ENCODE measurements at places on chromosomes 12 and 14.

DNA sequence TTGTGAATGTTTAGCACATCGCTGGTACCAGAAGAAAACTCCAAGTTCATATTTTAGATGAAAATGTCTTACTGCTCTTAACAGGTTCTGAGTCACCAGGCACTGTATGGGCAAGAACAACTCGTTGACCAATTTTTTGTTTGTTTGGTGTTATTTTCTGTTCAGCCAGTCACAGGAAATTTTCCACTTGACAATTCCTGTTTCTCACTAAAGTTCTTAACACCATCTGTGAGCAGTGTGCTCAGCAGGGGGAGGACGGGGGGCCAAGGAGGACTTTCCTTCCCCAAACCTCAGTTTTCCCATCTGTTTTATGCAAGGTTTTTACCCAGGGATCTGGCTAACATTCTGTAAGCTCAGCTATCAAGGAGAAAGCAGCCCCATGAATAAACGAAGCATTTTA lies 3.0 kb downstream of the NUAK1 start:
- no peak for DNase-seq

DNA sequence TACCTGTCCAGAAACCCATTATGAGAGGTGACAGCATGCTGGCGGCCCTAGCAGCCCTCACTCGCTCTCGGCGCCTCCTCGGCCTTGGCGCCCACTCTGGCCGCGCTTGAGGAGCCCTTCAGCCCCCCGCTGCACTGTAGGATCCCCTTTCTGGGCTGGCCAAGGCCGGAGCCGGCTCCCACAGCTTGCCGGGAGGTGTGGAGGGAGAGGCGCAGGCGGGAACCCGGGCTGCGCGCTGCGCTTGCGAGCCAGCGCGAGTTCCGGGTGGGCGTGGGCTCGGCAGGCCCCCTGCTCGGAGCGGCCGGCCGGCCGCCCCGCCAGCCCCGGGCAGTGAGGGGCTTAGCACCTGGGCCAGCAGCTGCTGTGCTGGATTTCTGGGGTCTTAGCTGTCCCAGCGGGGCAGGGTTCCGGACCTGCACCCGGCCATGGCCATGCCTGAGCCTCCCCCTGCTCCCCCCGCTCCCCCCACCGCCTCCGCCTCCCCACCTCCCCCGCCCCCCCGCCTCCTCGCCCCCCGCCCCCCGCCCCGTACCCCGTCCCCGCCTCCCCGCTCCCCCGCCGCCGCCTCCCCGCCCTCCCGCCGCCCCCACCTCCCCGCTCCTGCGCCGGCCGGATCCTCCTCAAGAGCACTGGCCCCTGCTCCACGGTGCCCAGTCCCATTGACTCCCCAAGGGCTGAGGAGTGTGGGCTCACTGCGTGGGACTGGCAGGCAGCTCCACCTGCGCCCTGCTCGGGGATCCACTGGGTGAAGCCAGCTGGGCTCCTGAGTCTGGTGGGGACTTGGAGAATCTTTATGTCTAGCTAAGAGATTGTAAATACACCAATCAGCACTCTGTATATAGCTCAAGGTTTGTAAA lies 163.1 kb downstream of the KLHL28 start:
- no peak for DNase-seq

DNA sequence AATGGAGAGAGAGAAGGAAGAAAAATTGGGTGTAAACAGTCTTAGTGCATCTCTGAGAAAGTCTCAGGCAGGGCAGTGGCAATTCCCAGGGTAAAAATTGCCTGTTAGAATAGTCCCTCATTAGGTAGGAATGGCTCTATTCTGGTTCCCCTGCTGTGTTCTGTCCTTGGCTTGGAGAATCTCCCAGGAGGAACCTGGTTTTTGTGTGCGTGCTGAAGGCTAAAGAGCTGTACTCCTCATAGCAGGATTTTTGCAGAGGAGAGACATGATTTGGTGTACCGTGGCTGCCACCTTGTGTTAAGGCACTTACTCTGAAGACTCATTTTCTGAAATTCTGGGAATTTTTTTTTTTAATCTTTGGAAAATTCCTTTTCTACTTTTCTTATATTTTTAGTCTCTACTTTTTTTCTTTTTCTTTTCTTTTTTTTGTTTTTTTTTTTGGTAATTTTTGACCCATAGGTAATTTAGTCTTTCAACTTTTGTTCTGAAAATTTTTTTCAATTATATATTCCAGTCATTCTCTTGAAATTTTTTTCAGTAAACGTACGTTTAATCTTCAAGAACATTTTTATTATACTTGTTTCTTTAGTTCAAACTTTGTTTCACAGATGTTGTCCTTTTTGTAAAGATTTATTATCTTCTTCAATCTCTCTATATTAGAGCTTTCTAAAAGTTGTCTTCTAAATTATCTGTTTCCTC lies 63.8 kb downstream of the FBXO33 start:
- DNase-seq: peak; percentile 35

GRCh38 chr12:31582155-31582554 lies 8.8 kb downstream of the DENND5B start:
- no peak for DNase-seq

DNA sequence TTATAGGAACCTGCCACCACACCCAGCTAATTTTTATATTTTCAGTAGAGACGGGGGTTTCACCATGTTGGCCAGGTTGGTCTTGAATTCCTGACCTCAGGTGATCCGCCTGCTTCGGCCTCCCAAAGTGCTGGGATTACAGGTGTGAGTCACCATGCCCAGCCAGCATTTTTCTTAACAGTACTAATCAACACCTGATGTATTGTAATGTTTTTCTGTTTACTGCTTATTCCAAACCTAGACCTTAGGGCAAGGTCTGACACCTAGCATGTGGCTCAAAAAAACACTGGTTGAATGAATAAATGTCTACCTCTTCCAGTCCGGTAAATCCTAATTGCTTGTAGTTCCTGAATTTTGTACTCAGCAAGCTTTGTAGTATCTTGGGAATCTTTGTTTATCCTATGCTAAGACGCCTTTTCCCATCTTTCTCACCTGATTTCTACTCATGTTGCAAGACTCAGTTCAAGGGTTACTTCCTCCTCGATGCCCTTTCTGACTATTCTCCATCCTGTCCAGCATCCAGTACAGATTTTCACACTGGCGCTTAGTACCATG lies 2.8 kb downstream of the PAN2 start:
- no peak for DNase-seq

GRCh38 chr12:65877836-65878235 lies 53.6 kb downstream of the HMGA2 start:
- no peak for DNase-seq

GRCh38 chr12:15206831-15207389 lies 14.3 kb downstream of the RERG start:
- DNase-seq: no peak

DNA sequence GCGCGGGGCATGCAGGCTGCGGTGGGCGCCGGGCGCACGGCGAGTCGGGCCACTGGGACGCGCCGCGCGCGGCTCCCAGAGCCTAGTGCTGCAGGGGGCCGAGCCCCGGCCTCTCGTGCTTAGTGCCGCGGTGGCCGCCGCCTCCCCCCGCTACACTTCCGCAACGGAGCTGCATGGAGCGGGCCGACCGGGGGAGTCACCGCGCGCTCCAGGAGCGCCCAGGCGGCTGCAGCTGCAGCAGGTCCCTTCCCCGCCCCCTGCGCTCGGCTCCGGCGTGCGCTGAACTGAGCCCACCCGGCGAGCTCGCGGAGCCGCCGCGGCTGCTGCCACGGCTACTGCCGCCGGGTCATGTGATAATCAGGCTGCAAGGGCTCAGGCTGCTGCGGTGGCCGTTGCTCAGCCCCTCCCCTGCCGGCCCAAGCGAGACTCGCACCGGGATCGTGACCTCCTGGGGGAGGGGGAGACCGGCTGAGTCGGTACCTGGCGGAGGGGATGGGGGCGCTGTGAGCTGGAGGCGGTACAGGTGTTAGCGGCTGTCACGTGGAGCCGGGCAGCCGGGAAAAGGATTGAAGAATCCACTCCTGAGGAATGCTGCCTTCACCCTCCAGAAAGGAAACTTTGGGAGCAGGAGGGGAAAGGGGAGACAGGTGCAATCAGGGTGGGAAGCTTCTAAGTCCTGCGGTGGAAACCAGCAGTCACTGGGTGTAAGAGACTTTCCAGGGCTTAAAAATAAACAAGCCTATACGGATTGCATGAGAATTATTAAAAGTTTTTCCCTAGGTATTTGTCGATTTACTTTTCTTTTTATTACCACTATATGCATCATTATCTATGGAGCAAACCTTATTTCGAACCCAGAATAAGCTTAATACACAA lies at the start of gene PPM1H:
TSS of gene PPM1H (minus strand) at position 352 of the 876 bp plus-strand sequence. CDS start 414 bp downstream, outside the sequence.
- DNase-seq: peak; percentile 33

- no peak for DNase-seq
Observed at GRCh38 chr12:107859367-107859766, 84.9 kb downstream of the ASCL4 start.

DNA sequence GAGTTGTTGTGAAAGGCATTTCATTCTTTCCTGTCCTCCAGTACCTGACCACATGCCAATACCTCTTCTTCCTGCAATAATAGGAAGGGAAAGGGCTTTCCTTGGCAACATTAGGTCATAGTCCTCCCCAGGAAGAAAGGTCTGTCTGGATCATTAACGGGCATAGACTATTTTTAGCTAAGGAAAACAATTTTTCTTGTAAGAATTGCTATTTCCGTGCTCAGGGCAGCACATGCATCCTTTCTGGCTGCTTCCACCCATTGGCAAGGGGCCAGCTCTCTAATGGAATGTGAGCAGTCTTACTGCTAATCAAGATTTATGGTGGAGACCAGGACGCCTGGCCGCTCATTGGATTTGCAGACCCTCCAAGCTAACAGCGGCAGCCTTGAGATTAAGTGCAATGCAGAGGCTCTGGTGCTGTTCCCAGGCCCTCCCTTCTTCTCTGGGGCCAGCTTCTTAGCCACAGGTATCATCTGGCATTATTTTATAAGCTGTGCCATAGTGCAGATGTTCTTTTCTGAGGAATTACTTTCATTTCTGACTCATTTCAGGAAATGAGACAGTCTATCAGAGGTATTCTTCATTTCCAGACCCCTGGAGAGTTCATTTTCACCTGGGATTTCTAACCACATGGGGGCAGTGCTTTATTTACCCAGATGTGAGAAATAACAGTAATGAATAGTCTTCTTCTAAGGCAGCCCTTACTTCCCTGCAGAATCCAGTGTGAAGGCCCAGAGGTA lies 52.9 kb downstream of the ANO6 start:
- no peak for DNase-seq

DNA sequence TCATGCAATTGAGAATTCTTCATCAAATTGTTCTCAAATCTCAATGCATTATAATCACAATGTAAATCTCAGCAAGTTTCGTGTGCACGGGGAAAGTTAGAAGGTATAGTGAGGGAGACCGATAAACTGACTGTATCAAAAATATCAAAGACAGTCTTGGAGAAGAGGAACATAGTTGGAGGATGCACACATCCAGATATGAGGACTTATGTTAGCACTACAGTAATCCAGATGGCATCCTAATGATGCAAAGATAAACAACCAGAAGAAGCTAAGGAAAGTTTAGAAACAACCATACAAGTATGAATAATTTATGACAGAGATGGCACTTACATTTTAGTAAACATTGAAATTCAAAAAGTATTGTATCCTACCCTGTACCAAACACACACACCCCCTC lies 760.1 kb downstream of the RPS29 start:
- no peak for DNase-seq

- DNase-seq: peak; percentile 25
Observed at GRCh38 chr12:24838531-24838950, 110.4 kb downstream of the BCAT1 start.

- DNase-seq: no peak
Observed at GRCh38 chr14:53946071-53946403, 10.6 kb downstream of the BMP4 start.

DNA sequence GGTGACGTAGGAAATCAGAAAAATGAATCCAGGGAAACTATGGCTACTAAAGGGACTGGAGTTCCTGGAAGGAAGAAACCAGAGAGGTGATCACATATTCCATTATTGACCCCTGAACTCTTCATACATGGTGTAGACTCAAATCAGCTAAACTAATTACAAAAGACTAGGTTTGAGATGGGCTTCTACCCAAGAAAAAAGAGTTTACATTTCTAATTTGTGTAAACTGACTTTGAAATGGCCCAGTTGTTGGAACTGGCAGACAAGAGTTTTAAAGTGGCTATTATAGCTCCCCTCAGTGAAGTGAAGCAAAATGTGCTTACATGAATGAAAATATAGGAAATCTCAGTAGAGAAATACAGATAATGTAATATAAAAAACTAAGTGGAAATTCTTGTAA lies 1619.4 kb upstream of the SEL1L start:
- no peak for DNase-seq

- DNase-seq: peak; percentile 25
Observed at GRCh38 chr14:61889914-61890351, 127.7 kb downstream of the SNAPC1 start.

GRCh38 chr14:65092349-65092748 lies 10.0 kb downstream of the MAX start:
- no peak for DNase-seq

- no peak for DNase-seq
Observed at GRCh38 chr14:50225974-50226297, 5.4 kb downstream of the SOS2 start.

- no peak for DNase-seq
Observed at GRCh38 chr12:50533971-50534370, 29.2 kb downstream of the DIP2B start.

DNA sequence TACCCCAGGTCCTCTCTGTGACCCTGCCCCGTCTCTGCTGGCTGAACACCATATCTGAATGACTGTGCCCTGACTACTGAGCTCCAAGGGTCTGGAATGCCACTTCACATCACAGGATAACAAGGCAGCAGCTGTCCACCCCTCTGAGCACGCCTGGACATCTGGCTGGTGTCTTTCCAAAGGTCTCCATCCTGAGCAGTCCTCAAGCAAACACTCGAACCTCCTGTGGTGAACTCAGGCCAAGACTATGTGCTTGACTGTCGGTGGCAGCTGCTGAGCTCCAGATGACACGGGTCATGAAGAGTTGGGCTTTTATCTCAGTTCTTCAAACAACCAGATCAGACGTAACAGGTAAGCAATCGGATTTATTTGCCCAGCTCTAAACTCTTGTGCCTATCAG lies 117.2 kb upstream of the BCL2L14 start:
- DNase-seq: no peak
